ENCODE measurements at places on chromosomes 3 and 15.

- no peak for DNase-seq
Observed at GRCh38 chr3:58722561-58722960, 56.0 kb upstream of the FAM3D start.

- no peak for DNase-seq
Observed at GRCh38 chr15:48634893-48635292, 10.6 kb downstream of the FBN1 start.

DNA sequence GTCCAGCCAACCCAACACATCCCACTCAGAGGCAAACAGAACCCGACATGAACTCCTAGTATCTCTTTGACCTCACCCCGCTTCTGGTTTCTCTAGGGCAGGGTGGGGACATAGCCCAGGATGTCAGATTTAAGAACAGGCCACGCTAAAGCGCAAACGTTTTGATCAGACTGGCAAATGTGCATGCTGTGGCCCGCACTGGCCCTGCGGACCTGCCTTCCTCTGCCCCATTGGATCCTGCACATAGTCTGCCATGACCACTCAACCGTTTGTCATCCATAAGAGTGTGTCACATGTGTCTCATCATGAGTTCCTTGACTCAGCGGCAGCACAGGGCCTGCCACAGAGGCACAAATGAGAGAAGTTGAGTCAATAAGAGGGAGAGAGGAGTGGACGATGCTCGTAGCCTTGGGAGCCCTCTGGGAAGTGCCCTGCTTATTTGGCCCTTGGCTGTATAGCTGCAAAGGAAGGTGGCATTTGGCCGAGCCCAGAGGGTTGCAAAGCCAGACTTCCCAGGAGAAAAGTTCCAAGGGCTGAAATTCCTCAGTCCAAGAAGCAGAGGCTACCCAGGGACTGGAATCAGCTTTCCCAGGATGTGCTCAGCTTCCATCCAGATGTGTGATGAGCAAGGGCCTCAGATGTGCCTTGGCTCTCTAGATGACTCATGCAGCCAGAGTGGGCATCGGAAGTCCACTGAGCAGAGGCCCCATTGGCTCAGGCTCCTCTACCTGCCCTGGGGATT is 55.5 kb upstream of the SLCO2A1 start:
- no peak for DNase-seq

DNA sequence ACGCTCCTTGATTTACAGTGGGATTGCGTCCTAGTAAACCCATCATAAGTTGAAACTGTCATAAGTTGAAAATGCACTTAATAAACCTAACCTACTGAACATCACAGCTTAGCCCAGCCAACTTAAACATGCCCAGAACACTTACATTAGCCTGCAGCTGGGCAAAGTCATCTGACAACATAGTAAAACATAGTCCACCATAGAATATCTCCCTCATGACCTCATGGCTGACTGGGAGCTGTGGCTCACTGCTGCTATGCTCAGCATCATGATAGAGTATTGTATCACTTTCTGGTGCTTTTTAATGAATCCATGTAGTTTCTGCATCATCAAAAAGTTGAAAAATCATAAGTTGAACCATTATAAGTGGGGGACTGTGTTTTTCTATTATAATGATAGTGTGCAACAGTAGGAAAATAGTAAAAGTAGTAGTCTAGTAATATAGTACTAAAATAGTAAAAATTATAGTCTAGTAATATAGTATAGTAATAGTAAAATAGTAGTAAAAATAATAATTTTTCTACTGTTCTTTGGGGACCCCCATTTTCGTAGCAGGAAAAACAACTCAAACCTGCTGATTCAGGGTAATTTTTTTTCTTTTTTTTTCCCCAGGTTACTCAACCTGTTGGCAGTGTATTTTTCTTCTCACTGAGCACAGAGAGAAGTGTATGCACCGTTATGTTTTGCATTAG is 233.5 kb downstream of the MYRIP start:
- no peak for DNase-seq

GRCh38 chr15:61828860-61829513 is 231.3 kb downstream of the VPS13C start:
- DNase-seq, result no peak

GRCh38 chr3:19903649-19904048 is 30.4 kb downstream of the EFHB start:
- no peak for DNase-seq

DNA sequence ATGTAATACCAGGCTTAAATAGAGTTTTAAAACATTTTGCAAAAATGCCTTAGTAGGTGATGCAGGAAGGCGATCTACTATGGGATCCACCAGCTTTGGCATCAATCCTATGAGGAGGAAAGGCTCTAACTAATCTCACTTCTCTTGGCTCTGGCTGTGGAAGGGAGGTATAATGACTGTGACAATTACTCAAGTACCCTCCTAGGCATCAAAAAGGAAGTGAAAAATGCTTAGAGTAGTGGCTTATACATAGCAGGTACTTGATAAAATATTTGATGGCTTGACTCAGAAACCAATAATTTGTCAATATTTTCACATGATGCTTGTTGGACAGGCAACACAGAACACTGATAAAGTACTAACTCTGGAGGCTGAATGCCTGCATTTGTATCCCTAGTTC is 34.1 kb upstream of the SERPINI2 start:
- no peak for DNase-seq

GRCh38 chr15:67967871-67968431 is 86.2 kb upstream of the PIAS1 start:
- peak; percentile 91 for DNase-seq

- peak; percentile 36 for DNase-seq
Observed at GRCh38 chr3:72274493-72275330, 489.8 kb upstream of the PROK2 start.

GRCh38 chr3:15713364-15713763 is 84.4 kb downstream of the ANKRD28 start:
- no peak for DNase-seq

DNA sequence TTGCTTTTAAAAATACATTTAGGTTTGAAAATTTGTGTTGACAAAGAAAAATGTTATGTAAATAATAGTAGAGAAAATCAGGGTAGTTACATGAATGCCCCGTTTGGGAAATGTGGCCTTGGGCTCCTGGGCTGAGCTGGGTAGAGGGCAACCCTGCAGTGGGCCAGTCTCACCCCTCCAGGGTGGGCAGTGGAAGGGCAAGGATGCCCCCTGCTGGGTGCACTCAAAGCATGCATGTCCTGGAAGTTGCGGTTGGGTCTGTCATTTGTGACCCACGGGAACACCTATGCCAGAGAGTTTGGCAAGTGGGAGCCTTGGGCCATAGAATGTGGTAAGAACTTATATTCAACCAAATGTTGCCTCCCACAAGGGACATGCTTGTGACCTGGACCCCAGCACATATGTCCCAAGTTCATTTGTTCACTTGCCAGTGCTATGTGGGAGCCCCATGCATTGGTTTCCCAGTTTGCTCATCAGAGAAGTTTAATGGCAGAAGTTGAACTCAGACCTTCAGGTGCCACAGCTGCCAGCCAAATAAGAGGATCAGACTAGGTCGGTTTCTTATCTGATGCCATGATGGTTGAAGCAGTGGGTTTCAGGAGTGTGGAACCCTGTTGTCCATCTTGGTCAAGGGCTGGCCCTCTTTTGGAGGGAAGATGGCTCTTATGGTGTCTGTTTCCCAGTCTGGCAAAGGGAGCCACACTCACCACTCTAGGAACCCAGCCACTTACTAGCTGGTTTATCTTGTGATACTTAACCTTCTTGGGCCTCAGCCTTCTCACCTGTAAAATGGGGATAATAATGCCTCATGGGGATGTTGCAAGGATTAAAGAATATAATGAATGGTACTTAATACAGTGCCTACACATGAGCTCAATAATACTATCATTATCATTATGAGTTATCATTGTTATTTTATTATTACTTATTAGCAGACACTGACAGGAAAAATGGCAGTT is 2.5 kb upstream of the PLCB2 start:
- peak; percentile 73 for DNase-seq

DNA sequence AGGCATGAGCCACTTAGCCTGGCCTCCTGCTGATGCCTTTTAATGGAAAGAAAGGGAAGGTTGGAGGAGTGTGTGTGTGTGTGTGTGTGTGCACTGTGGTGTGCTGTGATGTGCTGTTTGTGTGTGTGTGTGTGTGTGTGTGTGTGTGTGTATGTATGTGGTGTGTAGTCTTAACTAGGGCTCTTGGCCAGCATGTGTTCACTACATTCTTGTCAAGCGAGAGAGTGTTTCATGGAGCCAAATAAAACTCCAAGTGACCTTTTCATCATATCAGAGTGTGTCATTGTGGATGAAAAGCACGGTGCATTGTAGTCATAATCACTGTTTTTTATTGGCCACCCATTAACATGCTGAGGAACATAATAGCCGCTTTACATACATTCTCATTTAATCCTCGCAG is 30.8 kb upstream of the BHLHE40 start:
- DNase-seq, result no peak

DNA sequence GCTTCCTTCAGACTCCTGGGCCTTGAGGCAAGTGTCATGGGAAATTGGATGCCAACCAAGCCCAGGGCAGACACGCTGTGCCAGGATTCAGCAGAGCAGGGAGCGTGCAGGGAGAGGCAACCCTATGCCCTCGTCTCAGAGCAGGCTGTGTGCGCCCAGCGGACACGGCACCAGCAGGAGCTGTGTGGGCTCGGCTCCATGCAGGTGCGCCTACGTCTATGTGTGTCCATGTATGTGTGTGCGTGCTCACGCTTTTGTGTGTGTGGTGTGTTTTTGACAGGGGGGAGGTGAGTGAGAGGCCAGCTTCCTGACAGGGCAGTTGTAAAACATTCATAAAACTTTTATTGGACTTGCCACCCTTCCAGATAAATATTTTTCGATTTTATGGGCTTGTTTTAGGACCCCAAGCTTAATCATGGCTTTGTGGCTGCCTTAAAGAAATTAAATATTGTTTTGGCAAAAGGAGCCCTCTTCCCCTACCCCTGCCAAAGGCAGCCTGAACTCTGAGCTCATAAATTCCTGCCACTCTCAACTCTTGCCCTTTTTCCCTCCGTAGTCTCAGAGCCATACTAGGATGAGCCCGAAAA is 84.4 kb downstream of the DNAJB8 start:
- DNase-seq, result no peak

GRCh38 chr15:27871078-27871901 is 227.8 kb downstream of the OCA2 start:
- DNase-seq, result no peak

DNA sequence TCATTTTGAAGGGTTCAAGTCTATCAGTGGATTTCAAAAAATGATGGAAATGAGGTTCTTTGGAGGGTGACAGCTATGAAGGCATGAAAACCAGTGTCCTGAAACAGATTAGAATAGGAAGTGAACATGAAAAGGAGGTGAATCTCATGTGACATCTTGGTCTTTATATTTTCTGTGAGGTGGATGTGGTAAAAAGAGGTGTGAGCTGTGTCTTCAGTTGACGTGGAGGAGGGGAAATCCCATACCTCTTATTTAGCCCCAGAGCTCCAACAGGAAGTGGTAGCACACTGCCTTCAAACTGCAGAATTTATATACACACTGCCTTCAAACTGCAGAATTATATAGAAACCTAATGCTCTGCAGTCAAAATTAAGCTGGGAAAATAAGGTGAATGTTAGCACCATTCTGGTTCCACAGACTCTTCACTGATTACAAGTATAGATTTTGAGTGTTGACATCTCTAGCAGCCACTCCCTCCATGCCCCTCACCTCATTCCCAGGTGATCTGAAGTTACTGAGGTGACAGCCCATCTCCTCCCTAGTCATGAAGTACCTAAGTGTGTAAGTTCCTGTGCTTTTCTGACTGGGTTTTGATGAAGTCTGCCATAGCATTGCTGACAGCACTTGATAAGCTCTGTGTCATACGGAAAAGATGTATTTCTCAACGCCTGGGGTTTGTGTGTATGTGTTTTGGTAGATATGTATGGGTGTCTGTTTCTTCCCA is 2.7 kb downstream of the RAB8B start:
- DNase-seq, result no peak

- no peak for DNase-seq
Observed at GRCh38 chr3:149277331-149277813, 55.7 kb upstream of the CP start.

- peak; percentile 65 for DNase-seq
Observed at GRCh38 chr15:50353975-50354837, 792 bp downstream of the GABPB1 start.

- no peak for DNase-seq
Observed at GRCh38 chr3:57298041-57298440, 5.6 kb upstream of the ASB14 start.

DNA sequence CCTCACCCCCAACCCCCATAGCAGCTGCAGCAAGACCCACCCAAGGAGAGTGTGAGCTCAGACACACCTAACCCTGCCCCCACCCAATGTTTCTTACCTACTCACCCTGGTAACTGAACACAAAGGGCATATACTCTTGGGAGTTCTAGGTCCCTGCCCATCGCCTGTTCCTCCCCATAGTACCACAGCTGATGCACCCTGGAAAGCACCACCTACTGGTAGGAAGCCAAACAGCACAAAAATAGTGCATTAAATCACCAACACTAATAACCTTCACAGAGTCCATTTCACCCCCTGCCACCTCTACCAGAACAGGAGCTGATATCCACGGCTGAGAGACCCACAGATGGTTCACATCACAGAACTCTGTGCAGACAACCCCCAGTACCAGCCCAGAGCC is 245.2 kb downstream of the EFHB start:
- no peak for DNase-seq

- DNase-seq, result no peak
Observed at GRCh38 chr3:140292684-140293083, 357.7 kb downstream of the CLSTN2 start.

DNA sequence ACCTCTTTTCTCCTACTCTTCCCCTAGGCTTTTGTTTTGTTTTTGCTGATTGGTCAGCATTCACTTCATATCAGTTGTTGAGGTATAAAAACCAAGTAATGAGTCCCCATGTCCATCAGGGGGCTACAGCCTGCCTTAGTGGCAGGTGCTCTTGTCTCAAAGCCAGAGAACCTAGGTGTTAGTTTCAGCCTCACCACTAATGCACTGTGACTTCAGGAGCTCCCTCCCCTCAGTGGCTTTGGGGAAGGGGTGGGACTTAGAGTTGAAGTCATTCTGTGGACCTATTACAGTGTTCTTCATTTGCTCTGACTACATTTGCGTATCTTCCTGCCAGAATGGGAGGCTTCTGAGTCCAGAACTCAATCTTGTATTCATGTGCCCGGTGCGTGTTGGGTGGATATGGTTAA is 41.6 kb downstream of the NR2C2 start:
- DNase-seq, result no peak

DNA sequence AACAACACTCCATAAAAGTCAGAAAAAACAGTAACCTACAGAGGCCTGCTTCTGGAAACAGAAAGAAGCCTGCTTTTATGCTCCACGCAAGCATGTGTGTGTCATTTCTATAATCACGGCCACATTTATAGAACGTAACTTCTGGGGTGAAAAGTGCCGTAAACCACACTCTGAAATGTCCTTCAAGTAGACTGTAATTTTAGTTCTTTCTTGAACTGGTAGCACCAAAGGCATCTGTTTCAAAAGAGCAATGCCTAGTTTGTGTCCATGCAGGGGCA is 19.5 kb upstream of the CMTM7 start:
- no peak for DNase-seq

- DNase-seq, result peak; percentile 7
Observed at GRCh38 chr3:17645074-17645698, 97.2 kb downstream of the TBC1D5 start.

- no peak for DNase-seq
Observed at GRCh38 chr3:71111784-71112440, 471.6 kb downstream of the FOXP1 start.
